ACHN (cell line): ENCODE measurements at places on chromosomes 1 and 21.

- DNase-seq = no peak
Observed at GRCh38 chr1:247409869-247410544, 6.0 kb upstream of the NLRP3 start.

- no peak for DNase-seq
Observed at GRCh38 chr1:200041337-200042118, 14.0 kb downstream of the NR5A2 start.

DNA sequence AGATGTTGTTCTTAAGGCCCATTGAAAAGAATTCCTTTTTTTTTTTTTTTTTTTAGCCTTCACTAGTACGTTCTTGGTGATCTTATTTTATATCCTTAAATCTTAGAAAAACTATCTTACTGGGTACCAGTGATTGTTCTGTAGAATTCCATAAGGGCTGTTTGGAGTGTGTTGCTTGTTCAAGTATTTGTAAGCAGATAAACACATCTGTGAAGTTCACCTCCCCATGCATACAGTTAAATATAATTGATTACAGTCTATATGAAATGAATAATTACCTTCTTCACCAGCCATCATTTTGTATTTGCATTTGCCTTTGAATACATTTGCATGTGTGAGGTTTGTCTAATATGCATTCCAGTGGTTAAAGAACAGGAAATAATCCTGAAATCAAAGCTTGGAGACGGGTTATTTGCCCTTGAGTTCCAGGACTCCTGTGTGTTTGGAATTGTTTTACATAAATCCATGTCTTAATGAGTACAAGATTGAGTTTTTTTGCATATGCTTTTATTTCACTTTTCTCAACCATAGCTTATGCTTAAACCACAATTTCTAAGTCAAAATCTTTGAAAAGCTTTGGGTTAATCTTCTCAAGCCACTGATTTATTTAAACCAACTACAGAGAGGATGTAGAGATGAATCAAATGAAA lies 73.1 kb downstream of the VPS13D start:
- no peak for DNase-seq

- DNase-seq = no peak
Observed at GRCh38 chr1:164830628-164831027, 271.6 kb downstream of the PBX1 start.

GRCh38 chr1:93042187-93043056 lies 36.7 kb upstream of the MTF2 start:
- DNase-seq = peak; percentile 10

DNA sequence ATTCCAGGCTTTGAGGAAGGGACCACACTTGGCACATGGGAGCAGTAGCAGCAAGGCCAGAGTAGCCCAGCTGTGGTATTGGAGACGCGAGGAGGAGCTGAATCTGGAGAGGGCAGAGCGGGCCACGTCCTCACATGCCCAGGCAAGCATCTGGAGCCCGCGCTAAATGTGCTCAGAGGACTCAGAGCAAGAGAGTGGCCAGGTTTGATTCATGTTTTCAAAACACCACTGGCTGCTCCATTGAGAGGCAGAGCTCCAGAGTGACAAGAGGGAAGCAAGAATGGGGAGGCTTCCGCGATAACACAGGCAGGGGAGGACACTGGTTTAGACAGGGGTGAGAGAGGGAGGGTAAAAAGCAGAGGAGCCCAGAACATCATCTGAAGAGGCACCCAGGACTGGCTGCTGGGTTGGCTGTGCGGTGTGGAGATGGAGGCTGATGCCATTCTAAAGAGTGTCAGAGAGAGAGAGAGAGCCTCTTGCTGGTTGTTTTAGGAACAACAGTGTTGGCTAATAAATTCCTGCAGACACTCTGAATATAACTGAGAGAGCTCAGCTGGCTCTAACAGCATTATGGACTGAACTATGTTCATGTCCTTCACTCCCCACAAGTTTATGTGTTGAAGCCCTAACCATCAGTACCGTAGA lies 32.3 kb downstream of the RCAN1 start:
- peak; percentile 38 for DNase-seq

DNA sequence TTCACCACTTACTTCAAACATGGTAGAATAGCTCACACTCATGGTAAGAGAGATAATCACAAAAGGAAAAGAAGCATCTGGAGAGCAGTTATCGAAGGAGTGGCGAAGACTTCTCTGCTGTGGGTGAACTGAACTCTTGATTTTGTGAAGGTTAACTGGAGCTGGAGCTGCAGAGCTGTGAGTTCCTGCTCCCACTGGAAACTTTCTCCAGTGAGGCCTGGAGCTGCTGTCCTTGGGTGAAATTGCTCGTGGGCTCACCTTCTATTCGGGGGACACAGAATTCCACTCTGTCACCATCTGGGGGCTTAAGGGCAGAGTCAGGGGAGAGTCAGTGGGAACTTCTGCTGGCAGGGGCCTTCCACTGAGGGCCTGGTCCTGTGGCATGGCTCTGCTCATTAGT lies 45.9 kb downstream of the MAB21L3 start:
- DNase-seq = no peak

GRCh38 chr1:26218906-26219494 lies 15.0 kb upstream of the CEP85 start:
- DNase-seq = peak; percentile 88

- no peak for DNase-seq
Observed at GRCh38 chr1:3339856-3340255, 114.6 kb upstream of the ARHGEF16 start.

DNA sequence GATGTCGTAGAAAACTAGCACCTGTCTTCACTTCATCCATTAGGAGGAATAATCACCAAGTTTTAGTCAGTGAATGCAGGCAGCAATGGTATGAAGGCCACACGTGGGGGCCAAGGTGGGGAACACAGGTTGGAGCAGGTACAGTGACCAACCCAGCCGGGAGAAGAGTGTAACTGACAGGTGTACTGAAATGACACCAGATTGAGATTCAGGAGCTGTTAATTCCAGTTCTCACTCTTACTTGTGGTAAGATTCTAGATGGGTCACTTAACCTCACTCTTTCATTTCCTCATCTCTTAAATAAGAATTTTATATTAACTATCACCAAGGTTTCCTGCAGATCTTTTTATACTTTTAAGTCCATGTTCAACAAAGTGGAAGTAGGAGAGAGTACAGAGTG lies 206.2 kb upstream of the PTBP2 start:
- DNase-seq = no peak

DNA sequence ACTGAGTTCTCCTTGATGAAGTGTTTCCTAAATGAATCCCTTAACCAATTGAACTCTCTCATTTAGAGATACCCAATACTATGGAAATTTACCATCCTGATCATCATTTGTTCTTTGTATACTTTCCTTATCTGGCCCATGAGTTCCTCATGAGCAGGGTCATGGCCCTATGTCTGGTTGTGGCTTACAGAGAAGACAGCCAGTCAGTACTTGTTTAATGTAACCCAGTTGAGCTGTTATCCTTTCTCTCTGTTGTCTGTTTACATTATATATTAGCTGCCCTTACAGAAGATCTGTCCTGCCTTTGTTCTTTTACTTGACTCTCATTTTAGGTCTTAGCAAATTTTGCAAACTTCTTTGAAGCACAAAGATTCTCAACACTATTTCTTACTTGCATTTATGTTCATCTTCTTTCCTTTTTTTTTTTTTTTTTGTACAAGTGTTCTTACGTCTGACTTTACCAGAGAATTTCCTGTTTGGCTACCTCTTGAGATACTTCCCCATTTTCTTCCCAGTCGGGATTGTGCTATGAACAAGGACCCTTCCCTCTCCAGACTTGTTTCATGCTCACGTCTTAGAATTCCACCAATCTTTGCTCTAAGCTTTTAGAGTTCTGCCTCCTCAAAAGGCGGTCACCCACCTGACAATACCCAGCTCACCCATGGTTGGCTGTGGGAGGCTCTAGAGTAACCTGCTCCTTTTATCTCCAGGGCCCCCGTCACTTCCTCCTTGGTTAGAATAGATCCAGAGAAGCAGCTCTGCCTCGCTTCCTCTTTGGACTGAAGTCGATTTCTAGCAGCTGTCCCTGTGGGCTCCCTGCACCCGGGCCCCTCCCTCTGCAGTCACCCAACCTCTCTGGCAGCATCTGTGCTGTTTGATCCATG lies 53.6 kb upstream of the RUNX1 start:
- DNase-seq = no peak

DNA sequence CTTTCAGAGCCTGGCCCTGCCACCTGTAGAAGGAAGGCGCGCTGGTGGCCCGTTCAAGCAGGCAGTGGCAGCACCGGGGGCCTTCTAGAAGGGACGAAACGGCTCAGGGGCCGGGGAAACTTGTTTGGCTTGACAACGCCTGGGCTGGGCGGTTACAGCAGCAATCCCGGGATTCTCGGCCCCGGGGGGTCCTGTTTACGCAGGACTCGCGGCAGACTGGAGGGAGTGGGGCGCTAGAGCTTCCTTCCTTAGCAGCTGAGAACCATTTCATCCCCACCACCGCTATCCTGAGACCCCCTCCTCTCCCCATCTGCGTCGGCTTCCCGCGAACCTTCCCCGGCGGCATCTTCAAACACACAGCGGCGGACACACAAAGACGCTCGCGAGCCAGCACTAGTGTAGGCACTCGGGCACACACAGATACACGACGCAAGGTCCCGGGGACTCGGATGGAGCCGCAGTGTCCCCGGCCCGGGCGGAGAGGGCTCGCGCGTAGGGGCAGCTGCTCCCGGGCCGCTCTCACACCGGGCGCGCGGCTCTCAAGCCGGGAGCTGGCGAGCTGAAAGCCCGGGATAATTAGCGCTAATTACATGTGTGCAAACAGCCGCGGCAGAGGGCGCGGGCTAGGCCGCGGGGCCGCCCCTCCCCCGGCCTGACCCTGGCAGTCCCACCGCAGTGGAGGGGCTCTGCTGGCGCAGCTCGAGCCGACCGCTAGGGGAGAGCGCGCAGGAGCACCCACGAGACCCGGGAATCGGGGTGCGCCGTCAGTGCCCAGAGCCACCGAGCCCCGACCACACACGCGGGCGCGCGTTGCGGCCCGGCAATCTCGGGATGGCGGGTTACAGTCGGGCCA lies 271.4 kb downstream of the FOXD2 start:
- peak; percentile 33 for DNase-seq

GRCh38 chr1:183173828-183174227 lies 12.2 kb upstream of the LAMC2 start:
- DNase-seq = no peak

DNA sequence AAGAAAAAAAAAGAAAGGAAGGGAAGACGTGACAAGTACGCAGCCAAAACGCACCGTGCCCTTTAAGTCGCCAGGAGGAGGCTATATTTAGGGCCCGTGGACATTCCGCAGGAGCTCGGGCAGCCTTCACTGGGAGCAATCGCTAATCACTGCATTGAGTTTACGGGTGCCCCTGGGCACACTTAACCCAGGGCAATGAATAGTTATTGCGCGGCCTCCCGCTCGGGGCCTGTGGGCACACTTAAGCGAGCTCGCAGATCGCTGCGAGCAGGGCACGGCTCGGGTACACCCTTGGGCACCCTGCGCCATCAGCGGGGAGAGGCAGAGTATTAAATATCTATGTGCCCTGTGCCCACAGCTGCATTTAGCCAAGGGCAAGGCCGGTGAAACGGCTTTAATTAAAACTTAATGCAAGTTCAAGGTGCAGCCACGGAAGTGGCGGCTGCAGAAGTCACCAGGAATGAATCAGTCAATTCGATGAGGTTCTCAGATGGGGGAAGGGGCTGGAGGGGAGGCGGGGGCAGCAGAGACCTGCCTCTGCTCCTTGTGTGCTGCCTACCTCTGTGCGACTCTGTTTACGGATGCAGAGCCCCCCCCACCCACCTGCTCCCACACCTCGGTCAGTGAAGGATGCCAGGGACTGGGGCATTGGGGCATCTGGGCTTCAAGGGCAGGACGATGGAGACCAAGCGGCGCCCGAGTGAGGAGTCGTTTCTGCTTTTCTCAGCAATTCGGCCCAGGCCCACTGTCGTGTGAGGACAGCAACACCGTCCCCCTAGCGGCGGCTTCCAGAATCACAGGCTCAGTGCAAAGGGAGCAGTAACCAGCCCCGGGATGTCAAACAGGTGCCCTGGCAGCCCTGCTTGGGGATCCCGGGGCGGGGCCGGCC lies 51.8 kb upstream of the TARDBP start:
- DNase-seq = peak; percentile 70

DNA sequence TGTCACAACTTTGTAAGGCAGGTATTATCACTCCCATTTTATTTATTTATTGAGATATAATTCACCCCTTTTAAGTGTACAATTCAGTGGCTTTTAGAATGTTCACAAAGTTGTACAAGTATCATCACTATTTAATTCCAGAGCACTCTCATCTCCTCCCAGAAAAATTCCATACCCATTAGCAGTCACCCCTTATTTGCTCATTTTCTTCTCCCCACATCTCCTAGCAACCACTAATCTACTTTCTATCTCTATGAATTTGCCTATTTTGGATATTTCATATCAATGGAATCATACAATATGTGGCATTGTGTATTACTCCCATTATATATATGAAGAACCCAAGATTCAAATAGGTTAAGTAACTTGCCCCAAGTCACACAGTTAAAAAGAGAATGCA lies 7.0 kb downstream of the DSTYK start:
- DNase-seq = no peak

DNA sequence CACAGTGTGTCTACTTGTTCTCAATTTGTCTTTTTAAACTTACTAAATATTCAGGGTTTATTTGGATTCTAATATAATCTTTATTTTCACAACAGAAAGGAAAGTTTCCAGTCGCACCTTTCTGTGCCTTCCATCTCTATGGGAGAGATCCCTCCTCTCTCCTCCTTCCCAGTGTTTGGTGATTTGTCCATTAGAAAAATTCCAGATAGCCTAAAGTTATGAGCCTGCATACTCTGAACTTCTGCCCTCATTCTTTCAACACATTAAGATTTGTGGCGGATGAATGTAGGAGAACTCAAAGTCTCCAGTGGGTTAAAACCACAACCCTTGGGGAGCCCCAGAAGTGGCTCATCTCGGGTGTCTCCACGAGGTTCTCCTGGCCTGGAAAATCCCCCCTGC lies 3.6 kb downstream of the NHLH2 start:
- no peak for DNase-seq

DNA sequence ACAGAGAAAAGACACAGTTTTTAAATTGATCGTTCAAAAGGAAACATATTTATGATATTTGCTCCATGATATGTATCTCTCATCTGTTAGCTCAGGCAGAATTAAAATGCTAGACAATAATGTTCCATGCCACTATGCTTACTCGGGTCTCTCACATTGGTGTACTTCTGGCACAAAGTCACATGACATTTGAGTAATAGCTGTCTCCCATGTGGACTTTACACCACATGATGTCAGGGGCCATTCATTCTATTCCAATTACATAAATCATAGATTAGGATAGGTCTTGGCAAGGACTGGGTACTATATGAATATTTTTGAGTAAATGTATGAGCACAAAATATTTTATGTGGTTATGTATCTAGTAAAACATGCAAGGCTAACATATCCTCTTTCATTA lies 648.4 kb downstream of the PLA2G4A start:
- DNase-seq = no peak

- DNase-seq = no peak
Observed at GRCh38 chr1:213057264-213058059, 6.4 kb downstream of the RPS6KC1 start.

DNA sequence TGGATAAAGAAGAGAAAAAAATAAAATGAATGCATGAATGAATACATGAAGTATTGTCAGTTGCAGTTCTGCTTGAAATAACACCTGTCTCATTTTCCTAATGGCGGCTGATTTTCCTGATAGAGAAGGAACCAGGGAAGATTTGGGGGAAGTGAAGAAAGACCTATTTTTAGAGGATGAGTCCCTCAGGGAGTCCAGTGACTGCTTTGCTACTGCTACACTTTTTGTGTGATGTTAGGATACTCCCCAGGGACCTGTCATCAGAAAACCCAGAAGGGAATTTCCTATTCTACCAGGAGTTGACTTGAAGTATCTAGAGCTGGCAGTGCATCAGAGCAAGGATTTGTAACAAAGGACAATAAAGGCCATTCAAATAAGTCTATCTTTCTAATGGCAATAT lies 114.8 kb downstream of the MAB21L3 start:
- no peak for DNase-seq

- no peak for DNase-seq
Observed at GRCh38 chr1:212238552-212238951, 46.7 kb upstream of the PPP2R5A start.
